ENCODE measurements at places on chromosomes 1 and 21. TPM values are rescaled to one million over a fixed set of nuclear protein-coding genes. Genes with fewer than 3 reads are reported as not detected.

The MIS18A gene
- 21.5 TPM for total RNA-seq

The GNG4 gene
- 1.8 TPM for total RNA-seq

The ALX3 gene
- not detected for total RNA-seq

The AKR7A2 gene
- 34.6 TPM for total RNA-seq

The B3GALT5 gene
- total RNA-seq, result not detected

The UBXN10 gene
- total RNA-seq, result 0.45 TPM

The TTLL10 gene
- 0.89 TPM for total RNA-seq

The CYP4A11 gene
- not detected for total RNA-seq

The MEX3A gene
- 0.20 TPM for total RNA-seq

The FAM229A gene
- 7.9 TPM for total RNA-seq

The C4BPB gene
- total RNA-seq, result 1.1 TPM

The ITPKB gene
- total RNA-seq, result 37.1 TPM

The PTPN7 gene
- total RNA-seq, result 303 TPM

The PNRC2 gene
- total RNA-seq, result 157 TPM

The BNIPL gene
- 1.5 TPM for total RNA-seq
